ENCODE measurements at places on chromosomes 11 and 22.

DNA sequence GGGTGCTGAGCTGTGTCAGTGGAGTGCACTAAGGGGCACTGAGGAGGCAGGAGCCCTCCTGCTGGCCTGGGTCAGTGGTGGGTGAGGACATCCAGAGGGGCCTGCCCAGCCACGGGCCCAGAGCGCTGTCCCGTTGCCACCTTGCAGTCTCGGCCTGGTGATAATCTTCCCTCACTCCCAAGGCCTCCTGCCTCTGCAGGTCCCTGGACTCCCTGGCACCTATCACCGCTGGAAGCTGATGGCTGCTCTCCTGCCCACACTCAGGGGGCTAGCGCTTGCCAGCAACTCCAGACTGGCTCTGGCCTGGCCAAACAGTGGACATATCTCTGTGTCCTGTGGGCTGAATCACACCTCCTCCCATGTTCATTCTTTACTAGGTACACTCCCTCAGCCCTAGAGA, 86.5 kb upstream of the PITPNB start:
- no peak for DNase-seq

GRCh38 chr11:3052567-3052966, 4.7 kb downstream of the CARS1 start:
- DNase-seq = no peak

DNA sequence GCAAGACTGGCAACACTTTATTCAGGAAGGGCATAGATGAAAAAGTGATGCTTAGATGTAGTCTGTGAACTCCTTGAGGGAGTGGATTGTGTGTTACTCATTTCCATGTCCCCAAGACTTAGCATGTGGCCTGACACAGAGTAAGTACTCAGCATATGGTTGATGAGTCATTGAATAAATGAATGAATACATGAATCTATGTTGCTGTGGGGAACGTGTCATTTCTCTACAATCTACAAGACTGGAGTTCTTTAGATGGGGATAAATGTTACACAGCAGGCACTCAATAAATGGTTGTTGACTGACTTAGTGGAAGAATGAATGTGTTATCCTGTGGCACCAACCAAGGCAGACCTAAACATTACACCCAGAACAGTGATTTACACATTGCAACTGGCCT, 17.9 kb downstream of the BPIFC start:
- DNase-seq = no peak

- no peak for DNase-seq
These were observed 16.5 kb upstream of the WT1 start for GRCh38 chr11:32451808-32452207.

DNA sequence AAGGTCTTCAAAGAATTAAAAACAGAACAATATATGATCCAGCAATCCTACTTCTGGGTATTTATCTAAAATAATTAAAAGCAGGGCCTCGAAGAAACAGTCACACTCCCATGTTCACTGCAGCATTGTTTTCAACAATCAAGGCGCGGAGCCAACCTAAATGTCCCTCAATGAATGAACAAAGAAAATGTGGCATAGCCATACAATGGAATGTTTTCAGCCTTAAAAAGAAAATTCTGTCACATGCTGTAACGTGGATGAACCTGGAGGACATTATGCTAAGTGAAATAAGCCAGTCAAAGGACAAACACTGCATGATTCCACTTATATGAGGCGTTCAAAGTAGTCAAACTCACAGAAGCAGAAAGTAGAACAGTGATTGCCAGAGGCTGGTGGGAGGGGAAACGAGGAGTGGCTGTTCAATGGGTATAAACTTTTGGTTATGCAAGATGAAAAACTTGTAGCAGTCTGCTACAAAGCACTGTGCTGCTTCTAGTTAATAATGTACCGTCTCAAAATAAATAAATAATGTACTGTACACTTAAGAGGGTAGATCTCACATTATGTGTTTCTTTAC, 41.2 kb downstream of the SNX19 start:
- DNase-seq = no peak
